HL-60 (cell line): ENCODE measurements at places on chromosomes 6 and 20.

GRCh38 chr6:166555086-166555485 lies 31.4 kb downstream of the RAMACL start:
- no peak for DNase-seq

- DNase-seq, result no peak
Measured at GRCh38 chr6:152099446-152100182, 292.1 kb downstream of the ESR1 start.

- DNase-seq, result no peak
Measured at GRCh38 chr20:5918856-5919625, 31.3 kb downstream of the TRMT6 start.

- no peak for DNase-seq
Measured at GRCh38 chr6:140855520-140855919, 1277.2 kb upstream of the GJE1 start.

- no peak for DNase-seq
Measured at GRCh38 chr6:24925661-24926060, 10.1 kb downstream of the RIPOR2 start.

DNA sequence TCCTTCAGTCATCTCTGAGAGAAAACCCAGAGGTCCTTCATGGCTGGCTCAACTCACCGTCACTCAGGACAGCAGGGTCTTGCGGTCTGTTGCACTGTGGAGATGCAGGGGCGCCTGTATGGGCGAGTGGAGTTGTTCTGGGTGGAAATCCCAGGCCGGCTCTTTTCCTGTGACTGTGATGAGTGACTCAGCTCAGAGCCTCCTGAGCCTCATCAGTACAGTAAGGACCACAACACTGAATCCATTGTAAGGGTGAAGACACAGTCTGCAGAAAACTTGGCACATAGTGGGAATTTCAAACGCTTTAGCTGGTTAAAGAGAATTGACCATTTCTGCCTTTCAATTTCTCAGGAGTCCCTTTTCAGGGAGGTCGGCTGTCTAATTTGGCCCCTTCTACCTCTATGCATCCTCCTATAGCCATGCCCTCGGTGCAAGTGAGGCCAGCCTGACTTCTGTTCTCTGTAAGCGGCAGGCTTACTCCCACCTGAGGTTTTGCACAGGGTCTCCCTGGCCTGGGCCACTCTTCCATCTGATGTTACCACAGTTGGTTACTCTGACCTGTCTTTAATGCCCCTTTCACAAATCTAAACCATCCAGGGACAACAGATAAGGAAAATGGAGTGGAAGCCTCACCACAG lies 35.5 kb upstream of the TBXT start:
- no peak for DNase-seq

DNA sequence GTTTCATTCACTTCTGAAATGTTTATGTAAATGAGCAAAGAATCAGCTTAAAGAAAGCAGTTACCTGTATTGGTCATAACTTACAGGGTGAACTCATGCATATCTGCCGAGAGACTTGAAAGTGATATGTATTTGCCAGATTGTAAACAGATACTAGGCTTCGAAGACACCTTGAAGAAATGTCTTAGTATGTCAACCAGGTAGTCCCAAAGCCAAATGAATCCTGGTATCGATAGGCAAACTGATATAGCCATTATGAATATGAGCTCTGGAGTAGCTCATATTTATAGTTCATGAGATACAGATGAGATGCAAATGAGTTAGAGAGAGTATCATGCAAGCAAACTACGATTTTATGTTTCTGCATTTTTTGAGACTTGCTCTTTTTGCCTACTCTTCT lies 55.8 kb downstream of the RNF182 start:
- no peak for DNase-seq

DNA sequence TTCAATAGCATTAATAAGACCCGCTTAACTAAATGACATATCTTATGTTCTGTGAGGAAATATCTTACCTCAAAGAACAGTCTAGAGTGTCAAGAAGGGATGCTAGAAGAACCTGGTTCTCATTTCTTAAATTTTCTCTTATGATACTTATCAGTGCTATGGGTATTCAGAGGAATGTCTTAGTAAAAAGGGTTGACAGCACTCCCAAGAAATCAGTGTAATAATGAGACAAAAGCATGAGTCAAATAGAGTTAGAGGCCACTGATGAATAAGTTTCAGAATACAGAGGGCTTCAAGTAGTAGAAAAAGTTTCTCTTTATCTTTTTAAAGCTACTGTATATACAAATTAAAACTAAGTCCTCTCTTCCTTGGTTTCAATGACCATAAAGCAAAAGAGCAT lies 242.8 kb downstream of the GJA1 start:
- DNase-seq, result no peak

- DNase-seq, result no peak
Measured at GRCh38 chr6:150934380-150934779, 68.9 kb downstream of the MTHFD1L start.

GRCh38 chr20:20017844-20018185 lies 653 bp downstream of the NAA20 start:
- no peak for DNase-seq

- no peak for DNase-seq
Measured at GRCh38 chr6:169883316-169883715, 131.9 kb downstream of the ERMARD start.

DNA sequence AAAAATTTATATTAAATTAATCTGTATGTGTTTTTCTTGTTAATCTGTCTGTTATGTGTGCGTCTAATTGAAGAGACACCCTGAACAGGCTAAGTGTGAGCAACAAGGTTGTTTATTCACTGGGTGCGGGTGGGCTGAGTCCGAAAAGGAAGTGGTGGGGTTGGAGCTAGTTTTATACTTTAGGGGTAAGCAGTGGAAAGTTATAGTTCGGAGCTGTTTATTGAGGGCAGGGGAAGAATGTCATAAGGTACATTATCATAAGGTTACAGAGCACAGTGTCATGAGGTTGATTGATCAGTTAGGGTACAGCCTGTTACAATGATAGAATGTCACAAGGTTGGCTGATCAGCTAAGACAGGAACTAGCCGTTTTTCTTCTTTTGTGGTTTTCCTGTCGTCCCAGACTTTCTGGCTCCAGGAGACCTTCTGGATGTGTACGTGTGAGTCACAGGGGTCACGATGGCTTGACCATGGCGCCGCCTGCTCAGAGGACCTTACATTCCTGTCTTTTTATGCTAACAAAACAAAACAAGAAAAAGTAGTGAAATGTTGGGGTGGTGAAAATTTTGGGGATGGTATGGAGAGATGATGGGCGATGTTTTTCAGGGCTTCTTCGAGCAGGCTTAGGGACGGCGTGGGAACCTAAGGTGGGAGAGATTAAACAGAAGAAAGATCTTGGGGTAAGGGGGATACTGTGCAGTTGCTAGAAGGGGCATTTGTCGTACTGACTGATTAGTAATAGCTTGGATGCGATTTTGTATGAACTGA lies 754.0 kb upstream of the ADGRB3 start:
- DNase-seq, result no peak

GRCh38 chr20:30611239-30611984 lies 646.1 kb upstream of the DEFB115 start:
- no peak for DNase-seq

GRCh38 chr20:61760731-61761130 lies 304.9 kb downstream of the TAF4 start:
- no peak for DNase-seq

DNA sequence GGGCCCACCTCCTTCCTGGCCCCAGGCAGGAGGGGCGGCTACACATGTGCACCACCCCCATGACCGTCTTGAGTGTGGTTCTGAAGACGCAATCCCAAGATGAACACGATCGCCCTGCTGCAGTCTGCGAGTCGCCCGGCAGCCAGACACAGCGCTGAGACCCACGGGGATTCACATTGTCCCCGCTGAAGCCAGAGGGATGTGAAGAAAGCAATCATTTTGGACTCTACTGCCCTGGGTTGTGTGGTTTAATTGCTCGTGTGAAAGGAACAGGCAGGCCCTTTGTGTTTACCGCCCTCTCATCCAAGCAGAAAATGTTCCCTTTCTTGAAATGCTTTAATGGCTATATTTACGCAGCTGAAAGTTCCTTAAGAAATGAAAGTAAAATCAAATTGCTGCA lies 279.5 kb downstream of the TAF4 start:
- no peak for DNase-seq

DNA sequence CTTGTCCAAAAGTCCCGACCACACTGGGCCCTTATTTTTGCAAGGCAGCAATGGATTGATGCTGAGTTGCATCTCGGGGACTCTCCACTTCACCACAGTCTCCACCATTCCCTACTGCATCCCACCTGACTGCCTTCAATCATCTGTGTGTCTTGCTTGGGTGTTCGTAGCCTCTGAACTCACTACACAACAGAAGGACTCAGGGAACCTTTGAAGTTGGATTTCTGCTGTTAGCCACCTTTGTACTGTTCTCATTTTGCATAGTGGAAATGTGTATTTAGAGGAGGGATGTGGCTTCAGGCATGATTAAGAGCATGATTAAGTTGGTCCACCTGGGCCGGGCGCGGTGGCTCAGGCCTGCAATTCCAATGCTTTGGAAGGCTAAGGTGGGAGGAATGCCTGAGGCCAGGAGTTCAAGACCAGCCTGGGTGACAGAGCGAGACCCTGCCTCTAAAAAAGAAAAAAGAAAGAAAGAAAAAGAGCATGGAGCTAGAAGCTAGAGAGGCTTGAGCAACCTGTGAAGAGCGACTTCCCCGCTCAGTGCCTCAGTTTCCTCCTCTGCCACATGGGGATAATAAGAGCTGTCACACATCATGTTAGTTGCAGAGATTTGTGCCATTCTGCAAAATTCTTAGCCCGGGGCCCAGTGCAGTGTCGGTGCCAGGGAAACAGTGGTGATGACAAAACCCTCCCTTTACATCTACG lies 121.3 kb upstream of the PTPN1 start:
- no peak for DNase-seq
